ENCODE measurements at places on chromosomes 4 and X.

DNA sequence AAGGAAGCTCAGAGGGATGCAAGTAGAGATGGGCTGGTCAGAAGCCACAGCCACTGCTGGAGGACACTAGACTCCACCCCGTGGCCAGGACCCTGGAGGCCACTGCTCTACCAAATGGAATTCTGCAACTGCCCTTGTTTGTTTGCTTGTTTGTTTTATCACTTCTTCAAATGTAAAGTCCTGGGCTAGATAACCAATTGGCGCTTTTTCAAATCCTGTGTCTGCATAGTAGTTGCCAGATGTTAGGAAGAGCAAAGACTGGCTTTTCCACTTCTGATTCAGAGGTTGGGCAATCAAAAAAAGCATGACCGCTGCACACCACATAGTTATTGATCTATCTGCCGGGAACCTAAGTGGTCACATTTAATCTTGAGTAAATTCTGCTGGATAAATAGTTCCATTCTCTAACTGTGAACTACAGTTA, 255.2 kb upstream of the SFRP2 start:
- DNase-seq: no peak

DNA sequence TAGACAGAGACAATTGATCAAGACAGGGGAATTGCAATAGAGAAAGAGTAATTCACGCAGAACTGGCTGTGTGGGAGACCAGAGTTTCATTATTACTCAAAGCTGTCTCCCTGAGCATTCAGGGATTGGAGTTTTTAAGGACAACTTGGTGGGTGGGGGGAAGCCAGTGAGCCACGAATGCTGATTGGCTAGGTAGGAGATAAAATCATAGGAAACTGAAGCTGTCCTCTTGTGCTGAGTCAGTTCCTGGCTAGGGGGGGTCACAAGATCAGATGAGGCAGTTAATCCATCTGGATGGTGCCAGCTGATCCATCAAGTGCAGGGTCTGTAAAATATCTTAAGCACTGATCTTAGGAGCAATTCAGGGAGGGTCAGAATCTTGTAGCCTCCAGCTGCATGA, 358.6 kb downstream of the GPM6A start:
- DNase-seq: no peak

- DNase-seq: no peak
Observed at GRCh38 chrX:100911731-100912130, 17.0 kb downstream of the XKRX start.

DNA sequence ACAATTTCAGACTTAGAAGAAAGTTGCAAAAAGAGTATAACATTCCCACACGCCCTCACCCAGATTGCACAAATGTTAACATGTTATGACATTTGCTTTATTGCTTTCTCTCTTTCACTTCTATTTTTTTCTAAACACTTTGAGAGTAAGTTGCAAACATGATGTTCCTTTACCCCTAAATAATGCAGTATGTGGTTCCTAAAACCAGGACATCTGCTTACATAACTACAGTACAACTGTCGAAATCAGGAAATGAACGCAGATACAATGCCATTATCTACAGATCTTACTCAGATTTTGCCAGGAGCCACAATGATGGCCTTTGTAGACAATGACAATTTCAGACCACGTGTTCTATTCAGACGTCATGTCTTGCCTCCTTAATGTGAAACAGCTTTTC, 22.4 kb downstream of the SH3TC1 start:
- no peak for DNase-seq

- no peak for DNase-seq
Observed at GRCh38 chr4:32226204-32226603, 1506.0 kb downstream of the PCDH7 start.

DNA sequence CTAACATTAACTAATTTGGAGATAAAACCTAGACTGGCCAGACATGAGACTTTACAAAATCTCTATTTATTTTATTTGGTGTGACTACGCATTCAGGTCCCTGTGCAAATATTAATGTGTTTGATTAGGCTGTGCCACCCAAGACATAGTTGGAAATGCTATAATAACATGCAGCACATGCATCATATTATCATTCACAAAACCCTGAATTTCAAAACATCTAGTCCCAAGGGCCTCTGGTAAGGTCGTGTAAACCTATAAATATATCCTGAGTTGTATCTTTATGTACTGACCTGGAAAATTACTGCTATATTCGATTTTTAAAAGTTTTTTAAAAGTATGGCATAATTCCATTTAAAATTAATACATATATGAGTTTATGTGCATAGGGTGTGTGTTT, 47.1 kb upstream of the FAT4 start:
- no peak for DNase-seq

- DNase-seq: no peak
Observed at GRCh38 chr4:3411676-3412075, 30.1 kb upstream of the HGFAC start.

DNA sequence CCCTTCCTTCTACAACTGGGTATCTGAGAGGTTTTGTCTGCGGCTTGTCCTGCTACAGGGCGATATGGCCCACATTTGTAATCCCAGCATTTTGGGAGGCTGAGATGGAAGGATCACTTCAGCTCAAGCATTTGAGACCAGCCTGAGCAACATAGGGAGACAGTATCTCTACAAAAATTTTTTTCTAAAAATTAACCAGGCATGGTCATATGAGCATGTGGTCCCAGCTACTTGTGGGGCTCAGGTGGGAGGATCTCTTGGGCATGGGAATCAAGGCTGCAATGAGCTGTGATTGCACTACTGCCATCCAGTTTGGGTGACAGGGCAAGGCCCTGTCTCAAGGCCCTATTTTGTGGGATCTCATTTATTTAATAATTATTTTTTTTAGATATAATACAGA, 420.6 kb upstream of the PABPC4L start:
- DNase-seq: no peak

Measured in naive thymus-derived CD4-positive, alpha-beta T cell (primary cell).